ENCODE measurements at places on chromosomes 6 and 20.

DNA sequence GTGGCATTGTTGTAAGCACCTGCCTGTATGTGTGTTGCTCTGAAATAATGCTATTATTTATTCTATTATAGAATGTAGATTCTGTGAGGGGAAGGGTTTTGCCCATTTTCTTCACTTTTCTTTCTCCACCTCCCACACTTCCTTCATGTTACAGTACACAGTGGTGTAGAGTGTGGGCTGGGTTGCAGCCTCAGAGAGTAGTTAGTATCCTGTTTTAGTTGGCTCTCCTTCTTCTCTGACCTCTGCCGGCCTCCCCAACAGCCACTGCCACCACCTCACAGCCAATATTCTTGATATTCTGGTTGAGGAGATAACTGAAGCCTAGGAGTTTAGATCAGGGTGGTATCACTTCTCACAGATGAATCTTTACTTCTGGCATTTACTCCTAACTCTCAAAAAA, 143.4 kb downstream of the BCKDHB start:
- no peak for DNase-seq

DNA sequence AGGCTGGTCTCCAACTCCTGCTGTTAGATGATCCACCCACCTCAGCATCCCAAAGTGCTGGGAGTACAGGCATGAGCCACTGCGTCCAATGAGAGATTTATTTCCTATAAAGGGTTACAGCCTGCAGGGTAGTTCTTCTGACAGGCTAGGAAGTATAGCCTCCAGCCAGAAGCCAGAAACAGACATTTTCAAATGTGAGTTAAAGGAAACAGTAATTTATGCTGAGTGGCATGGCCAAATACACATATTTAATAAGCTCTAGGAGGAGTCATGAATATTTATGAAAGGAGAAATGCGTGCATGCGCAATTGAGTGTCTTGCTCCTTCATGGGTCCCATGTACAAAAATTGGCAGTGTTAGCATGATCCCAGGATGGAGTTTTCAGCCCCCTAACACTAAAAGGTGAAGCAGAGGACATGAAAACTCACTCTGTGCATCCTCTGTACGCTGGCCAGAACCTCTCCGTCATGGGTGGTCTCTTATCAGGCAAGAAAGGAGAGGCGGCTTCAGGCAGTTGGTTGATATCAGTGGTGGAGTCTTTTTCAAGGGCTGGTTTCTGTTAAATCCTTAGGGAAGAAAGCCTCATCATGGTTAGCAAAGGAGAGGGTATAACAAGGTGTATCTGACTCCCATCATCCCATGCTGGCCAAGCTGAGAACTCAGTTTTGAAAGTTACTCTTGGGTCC, 21.3 kb upstream of the PDCD2 start:
- no peak for DNase-seq

- DNase-seq: no peak
Measured at GRCh38 chr6:73081955-73082354, 143.3 kb downstream of the KHDC1L start.

DNA sequence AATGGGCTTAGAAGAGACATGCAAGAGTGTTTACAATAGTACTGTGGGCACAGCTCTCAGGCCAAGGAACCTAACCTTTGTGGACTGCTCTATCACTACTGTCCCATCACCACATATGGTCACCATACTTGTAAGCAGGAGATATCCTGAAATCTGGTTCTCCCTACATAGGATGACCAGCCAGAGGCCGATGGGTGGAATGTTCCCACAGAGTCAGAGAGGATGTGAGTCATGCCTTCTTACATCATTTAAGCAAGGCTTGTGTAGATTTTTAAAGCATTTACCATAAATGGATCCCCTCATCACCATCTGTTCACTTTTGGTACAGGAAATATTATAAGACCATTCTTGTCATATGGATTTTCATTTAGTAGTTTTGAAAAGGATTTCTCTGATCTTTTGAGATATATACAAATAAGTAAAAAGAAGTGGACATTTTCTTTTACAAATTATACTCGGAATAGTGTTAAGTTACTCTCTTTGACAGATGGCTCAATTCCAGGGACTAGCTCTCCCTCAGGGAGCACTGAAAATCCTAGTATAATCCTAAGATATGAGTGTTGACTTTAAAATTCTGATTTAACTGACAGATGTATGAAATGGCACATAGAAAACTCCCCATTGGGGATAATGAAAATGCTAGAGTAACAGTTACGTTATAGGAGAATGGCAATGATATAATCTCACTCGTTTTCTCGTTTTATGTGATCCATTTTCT, 6.6 kb downstream of the HTR1B start:
- no peak for DNase-seq

Measured in forelimb muscle (tissue), 1 donor.